ENCODE measurements at places on chromosomes 11 and 22.

DNA sequence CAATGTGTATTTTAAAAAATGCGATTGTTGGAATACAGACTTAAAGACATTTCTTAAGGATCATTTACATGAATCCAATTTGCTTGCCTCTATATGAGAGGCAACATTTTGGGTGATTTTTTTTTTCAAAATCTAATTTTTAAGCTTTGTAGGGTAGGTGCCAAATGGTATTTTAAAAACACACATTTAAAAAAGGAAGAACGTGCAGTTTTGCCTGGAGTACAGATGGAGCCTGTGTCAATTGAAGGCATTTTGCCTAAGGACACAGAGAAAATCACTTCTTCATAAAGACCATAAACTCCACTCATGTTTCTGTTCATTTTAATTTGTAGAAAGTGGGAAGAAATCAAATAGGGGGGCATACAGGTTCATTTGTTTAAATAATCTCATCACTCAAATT is 91.3 kb downstream of the BDNF start:
- DNase-seq = no peak

GRCh38 chr11:86592659-86593451 is 79.6 kb downstream of the ME3 start:
- peak; percentile 87 for DNase-seq

DNA sequence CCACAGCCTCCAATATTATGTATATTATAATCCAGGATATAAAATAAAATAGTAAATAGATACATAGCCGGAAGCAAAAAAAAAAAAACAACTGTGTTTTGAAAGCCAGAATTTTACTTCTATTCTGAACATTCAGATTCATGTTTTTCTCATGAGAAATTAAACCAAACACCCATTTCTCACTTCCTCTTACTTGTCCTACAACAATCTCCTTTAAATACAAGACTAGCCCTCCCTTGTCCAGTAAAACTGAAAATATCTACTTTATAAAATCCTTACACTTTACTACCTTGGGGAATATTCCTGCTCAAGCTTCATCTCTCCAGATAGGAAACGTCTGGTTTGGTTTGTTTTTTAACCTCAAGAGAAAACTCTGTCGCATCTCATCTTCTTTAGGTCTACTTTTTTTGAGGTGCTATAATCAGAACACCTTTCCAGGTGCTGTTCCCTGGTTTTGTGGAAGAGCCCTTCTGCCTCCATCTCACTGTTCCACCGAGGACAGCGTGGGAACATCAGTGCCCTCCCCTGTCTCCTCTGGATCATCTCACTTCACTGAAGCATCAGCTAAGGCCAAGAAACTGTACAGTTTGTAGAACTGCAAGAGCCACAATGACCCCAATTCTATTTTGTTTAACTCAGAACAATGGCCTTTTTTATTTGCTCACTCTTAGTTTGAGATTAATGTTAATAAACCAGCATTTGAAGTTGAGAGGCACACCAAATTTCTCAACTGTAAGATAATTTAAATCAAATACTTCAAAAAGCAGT is 82.0 kb upstream of the ARHGAP32 start:
- no peak for DNase-seq

DNA sequence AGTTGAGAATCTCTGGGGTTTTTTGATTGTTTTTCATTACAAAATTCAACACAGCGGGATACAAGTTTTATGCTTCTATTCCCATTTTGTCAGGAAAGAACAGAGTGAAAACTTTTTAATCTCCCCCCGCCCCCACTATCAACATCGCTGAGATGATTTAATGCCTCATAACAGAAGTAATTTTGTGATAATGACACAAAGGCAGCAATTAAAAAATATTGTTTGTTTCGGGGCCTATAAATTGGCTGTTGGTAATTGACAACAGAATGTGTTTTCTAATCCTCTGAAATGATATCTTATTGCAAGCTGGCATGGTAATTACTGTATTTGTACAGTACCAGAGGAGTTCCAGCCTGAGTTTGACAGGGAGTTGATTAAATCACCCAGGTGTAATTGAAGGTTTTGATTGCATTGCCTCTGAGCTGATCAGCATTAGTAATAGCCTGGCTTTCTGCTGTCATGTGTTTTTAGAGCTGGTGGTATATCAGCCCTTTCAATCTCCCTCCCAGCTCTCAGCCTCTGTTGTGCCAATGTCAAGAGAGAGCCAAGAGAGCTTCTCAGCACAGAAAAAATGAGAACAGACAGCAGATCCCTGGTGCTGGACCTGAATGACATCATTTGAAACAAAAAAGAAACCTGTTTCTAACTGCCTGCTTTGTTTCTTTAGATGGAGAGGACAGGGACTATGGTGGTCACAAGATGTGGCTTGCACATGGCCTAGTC is 265.1 kb downstream of the FAM76B start:
- DNase-seq = no peak

DNA sequence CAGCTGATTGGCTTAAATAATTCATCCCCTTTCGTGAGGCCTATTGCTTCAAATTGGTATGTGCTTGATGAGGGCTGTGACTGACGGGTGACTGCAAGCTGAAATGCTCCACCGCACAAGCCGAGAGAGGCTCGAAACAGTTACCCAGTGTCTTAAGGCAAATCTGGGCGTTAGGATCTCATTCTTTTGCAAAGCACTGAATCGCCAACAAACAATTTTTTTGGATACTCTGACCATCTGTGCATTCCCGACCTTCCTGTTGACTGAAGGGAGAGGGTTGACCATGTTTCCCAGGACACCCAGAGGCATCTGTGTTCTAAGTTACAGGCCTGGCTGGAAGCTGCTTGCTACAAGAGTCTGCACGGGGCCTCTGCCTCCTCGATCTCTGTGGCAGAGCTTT is 32.1 kb downstream of the CACNG2 start:
- no peak for DNase-seq

DNA sequence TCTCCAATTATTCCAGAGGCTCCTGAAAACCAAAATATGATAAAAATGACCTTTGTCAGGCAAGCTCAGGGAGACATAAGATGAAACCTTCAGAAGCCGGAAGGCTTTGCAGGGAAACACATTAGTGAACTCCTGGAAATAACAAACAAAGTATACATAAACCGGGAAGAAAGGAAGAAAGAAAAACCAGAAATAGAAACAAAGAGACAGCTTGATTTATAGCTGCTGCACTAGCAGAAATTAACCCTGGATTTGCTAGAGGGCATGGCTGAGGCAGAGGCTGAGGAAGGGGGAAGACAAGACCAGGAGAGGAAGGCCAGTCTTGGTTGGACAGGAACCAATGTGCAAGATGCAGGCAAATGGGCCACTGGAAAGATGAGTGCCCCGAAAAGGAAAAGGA is 33.3 kb downstream of the SLC22A25 start:
- no peak for DNase-seq

All from HCT116 (cell line).